ENCODE measurements at places on chromosomes 12 and 14. TPM values are rescaled to one million over a fixed set of nuclear protein-coding genes. Genes with fewer than 3 reads are reported as not detected.

The OTX2 gene
- not detected for total RNA-seq

The TDP1 gene
- total RNA-seq: 56.8 TPM

The TUBA1B gene
- 327 TPM for total RNA-seq

The TRPV4 gene
- total RNA-seq: not detected

The KRT82 gene
- not detected for total RNA-seq

The CARMIL3 gene
- total RNA-seq: 1.4 TPM

The TSPAN8 gene
- total RNA-seq: not detected

The CCDC38 gene
- total RNA-seq: 1.00 TPM

The KRT74 gene
- total RNA-seq: not detected

The SYNDIG1L gene
- total RNA-seq: not detected

The FBXO21 gene
- 55.7 TPM for total RNA-seq

The PPP4R4 gene
- total RNA-seq: not detected

The HOXC12 gene
- not detected for total RNA-seq

The TMEM119 gene
- not detected for total RNA-seq

DNA sequence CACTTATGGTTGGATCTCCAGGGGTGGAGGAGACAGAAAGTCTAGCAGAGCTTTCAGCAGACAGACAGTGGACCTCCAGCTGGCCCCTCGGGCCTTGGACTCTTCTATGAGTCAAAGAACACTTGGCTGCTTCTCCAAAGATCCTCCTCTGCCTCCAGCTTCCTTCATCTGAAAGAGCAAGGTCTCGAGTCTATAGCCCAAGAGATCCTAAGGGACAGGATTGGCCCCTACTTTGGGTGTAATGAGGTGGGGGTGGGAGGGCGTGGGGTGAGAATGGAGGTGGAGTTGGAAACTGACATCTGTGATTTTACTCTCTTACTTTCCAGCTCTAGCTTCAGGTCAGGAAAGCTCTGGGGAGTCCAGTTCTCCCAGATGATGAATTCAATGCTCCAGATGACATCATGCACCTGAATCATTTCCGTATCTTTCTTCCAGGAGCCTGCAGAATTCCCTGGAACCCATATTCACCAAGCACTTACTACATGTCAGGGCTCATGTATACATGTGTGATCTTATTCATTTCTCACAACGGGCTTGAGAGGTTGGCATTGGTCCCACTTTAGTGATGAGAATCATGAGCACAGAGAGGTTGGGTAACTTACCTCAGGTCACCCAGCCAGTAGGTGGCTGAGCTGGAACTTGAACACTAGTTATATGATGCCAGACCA is 10.2 kb upstream of the PGF start:
- peaks cover 17% of the 10 kb centered on the region for H3K4me1 ChIP-seq
- H3K27ac ChIP-seq: no peak overlapping the region
- H3K4me3 ChIP-seq: no peak overlapping the region
- H3K27me3 ChIP-seq: no peaks in the 10 kb centered on the region
- no peak for DNase-seq

- DNase-seq: no peak
- no peak overlapping the region for H3K27ac ChIP-seq
- H3K4me1 ChIP-seq: peaks cover 23% of the 10 kb centered on the region
- H3K4me3 ChIP-seq: no peak overlapping the region
- peaks cover 8% of the 10 kb centered on the region for H3K36me3 ChIP-seq
Measured at GRCh38 chr14:89167705-89168104, 249.3 kb downstream of the FOXN3 start.

- no peaks in the 10 kb centered on the region for H3K36me3 ChIP-seq
- no peak overlapping the region for H3K4me3 ChIP-seq
- H3K4me1 ChIP-seq: no peaks in the 10 kb centered on the region
- DNase-seq: no peak
Measured at GRCh38 chr12:2341871-2342270, 289.1 kb downstream of the CACNA1C start.

- no peak for DNase-seq
- H3K4me1 ChIP-seq: peaks cover 50% of the 10 kb centered on the region
- no peaks in the 10 kb centered on the region for H3K36me3 ChIP-seq
- peak overlapping the region; percentile 72 for H3K27ac ChIP-seq
- H3K27me3 ChIP-seq: no peaks in the 10 kb centered on the region
Measured at GRCh38 chr12:11651785-11652184, 2.3 kb downstream of the ETV6 start.

DNA sequence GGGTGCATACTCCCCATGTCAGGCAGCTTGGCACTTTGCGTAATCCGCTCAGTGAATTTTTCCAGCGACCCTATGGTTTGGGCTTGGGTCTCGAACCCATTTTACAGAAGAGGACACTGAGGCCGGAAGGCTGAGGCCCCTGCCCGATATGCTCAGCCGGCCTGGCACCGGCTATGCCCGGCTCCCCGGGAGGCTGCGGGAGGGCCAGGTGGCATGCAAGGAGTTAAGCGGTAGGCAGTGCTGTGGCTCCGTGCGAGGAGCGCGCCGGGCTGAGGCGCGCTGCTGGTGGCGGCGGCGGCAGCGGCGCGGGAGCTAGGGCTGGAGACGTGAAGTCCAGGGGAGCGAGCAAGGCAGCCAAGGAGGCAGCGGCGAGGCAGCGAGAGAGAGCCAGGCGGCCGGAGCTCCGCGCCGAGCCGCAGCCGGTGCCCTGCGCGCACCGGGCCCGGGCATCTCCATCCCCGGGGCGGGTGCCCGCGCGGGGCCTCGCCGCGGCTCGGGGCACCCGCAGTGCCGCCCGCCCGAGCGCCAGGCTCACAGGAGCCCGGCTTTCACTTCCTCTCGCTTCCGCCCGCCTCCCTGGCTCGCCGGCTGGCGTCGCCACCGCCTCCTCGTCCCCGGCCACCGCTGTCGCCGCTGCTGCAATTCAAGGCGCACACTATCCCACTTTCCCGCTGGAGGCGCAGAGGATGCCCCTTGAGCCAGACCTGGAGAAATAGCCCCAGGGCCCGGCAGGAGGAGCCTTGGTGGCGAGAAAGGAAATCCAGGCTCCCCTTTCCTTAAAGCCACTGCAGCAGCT is at the start of gene WSCD2:
TSS of gene WSCD2 (plus strand) at position 272 of the 796 bp plus-strand sequence. CDS start 66,545 bp downstream, outside the sequence.
- no peaks in the 10 kb centered on the region for H3K27me3 ChIP-seq
- peaks cover 14% of the 10 kb centered on the region for H3K4me1 ChIP-seq
- peak within 1 kb of the TSS; percentile 31 for H3K4me3 ChIP-seq
- peak; percentile 62 for DNase-seq
- H3K27ac ChIP-seq: no peak within 1 kb of the TSS
- no peaks in the 10 kb centered on the region for H3K36me3 ChIP-seq

DNA sequence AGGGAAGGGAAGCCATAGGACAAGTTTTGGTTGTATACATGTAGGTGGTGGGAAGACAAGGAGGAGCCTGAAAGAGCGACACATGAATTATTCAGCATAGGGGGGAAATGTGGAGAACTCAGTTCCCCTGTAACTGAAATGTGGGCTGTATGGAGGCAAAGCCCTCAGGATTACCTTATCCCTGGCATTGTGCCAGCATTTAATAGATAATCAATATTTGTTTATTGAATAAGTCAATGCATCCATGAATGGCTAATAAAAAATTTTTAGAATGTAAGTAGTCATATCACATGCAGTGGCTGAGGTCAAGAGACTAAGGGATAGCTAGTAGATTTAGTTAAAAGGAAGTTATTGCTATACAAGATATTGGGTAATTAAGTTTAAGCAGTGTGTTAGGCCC is 232.4 kb downstream of the SNAPC1 start:
- H3K4me1 ChIP-seq: no peaks in the 10 kb centered on the region
- no peak for DNase-seq
- H3K27me3 ChIP-seq: no peaks in the 10 kb centered on the region
- no peak overlapping the region for H3K27ac ChIP-seq

DNA sequence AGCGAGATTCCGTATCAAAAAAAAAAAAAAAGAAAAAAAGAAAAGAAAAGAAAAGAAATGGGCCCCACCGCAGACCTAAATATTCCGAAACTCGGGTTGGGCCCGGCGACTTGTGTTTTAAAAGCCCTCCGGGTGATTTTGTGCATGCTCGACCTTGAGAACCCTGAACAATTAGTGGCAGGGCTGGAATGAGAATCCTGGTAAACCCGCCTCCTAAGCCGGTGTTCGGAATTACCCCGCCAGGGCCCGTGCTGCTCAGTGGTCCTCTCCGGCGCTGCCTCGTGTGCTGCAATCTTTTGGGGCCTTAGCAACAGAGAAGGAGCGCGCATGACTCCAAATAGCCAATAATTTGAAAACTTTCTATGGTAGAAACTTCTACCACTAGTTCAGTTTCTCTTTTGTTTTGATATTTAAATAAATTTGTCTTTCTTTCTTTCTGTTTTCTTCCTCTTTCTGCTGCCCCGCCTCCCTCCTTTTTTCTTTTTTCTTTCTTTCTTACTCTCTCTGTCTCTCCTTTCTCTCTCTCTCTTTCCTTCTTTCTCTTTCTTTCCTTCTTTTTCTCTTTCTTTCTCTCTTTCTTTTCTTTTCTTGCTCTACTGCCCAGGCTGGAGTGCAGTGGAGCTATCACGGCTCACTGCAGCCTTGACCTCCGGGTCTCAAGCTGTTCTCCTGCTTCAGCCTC is 1.5 kb upstream of the GALNT6 start:
- peak overlapping the region; percentile 87 for H3K27ac ChIP-seq
- peaks cover 69% of the 10 kb centered on the region for H3K4me1 ChIP-seq
- no peaks in the 10 kb centered on the region for H3K36me3 ChIP-seq
- DNase-seq: peak; percentile 81

DNA sequence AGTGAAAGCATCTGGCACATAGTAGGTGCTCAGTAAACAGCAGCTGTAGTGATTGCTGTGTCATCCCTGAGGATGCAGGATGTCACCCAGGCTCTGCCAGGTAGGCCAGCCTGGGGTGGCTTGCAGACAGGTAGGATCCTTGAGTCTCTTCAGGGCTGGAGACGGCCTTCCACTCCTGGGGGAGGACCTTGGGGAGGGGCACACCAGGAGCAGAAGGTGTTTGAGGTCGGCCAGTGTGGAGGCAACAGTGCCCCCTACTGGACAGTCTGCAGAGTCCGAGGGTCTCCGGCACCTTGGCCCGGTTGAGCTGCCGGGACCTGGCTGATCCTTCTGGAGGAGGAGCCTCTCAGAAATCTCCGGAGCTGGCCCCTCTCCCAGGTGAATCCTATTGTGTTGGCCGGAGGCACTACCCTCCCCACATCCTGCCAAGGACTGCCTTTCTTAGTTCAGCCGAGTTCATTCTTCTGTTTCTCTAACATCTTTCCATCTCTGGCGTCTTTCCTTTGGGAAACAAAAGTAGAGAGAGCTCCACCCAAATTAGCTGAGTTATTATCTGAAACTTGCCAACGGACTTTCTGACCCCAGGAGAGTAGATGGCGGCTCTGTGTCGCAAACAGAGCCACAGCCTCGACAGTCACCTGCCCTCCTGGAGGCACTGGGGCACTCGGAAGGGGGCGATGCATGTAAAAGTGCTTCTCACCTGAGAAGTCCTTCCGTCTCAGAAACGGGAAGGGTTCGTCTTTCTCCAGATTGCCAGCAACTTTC is 41.8 kb upstream of the CLMN start:
- no peaks in the 10 kb centered on the region for H3K36me3 ChIP-seq
- peak; percentile 73 for DNase-seq
- no peak overlapping the region for H3K4me3 ChIP-seq
- H3K27ac ChIP-seq: no peak overlapping the region
- H3K4me1 ChIP-seq: peaks cover 14% of the 10 kb centered on the region

GRCh38 chr12:122934722-122935121 is 31.5 kb downstream of the ABCB9 start:
- H3K27me3 ChIP-seq: no peaks in the 10 kb centered on the region
- peaks cover 7% of the 10 kb centered on the region for H3K4me1 ChIP-seq
- H3K27ac ChIP-seq: no peak overlapping the region
- no peak for DNase-seq

GRCh38 chr12:69383074-69383473 is 23.5 kb downstream of the YEATS4 start:
- H3K4me3 ChIP-seq: no peak overlapping the region
- peaks cover 7% of the 10 kb centered on the region for H3K36me3 ChIP-seq
- no peaks in the 10 kb centered on the region for H3K27me3 ChIP-seq
- H3K27ac ChIP-seq: no peak overlapping the region
- no peak for DNase-seq
- H3K4me1 ChIP-seq: no peaks in the 10 kb centered on the region

GRCh38 chr12:96948782-96949181 is 41.7 kb downstream of the NEDD1 start:
- DNase-seq: no peak
- no peak overlapping the region for H3K27ac ChIP-seq
- H3K36me3 ChIP-seq: peaks cover 3% of the 10 kb centered on the region
- no peaks in the 10 kb centered on the region for H3K4me1 ChIP-seq
- no peaks in the 10 kb centered on the region for H3K27me3 ChIP-seq

- H3K36me3 ChIP-seq: peaks cover 75% of the 10 kb centered on the region
- DNase-seq: no peak
- H3K4me1 ChIP-seq: peaks cover 90% of the 10 kb centered on the region
Measured at GRCh38 chr14:92658684-92659083, 89.7 kb downstream of the LGMN start.

GRCh38 chr12:121719926-121720414 is 7.4 kb downstream of the TMEM120B start:
- no peaks in the 10 kb centered on the region for H3K4me1 ChIP-seq
- H3K27ac ChIP-seq: no peak overlapping the region
- no peaks in the 10 kb centered on the region for H3K27me3 ChIP-seq

DNA sequence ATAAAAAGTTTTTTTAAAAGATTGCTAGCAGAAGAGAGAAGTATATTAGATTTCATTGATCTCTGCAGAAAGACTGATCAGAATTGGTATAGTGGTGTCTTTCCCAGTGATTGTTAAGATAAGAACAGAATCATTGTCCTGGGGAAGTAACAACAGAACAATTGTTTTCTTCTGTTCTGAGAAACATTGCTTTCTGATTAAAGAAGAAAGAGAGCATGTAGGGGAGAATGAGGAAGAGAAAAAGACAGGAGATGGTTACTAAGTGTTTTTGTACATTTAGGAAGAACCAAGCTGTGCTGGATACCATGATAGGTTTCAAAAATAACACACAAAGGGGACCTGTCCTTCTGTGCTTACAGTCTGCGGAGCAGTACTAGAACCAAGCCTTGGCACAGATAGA is 5.0 kb downstream of the USP30 start:
- H3K27ac ChIP-seq: no peak overlapping the region
- no peak overlapping the region for H3K4me3 ChIP-seq
- H3K27me3 ChIP-seq: no peaks in the 10 kb centered on the region
- no peak for DNase-seq
- H3K36me3 ChIP-seq: peaks cover 3% of the 10 kb centered on the region
- peaks cover 17% of the 10 kb centered on the region for H3K4me1 ChIP-seq

DNA sequence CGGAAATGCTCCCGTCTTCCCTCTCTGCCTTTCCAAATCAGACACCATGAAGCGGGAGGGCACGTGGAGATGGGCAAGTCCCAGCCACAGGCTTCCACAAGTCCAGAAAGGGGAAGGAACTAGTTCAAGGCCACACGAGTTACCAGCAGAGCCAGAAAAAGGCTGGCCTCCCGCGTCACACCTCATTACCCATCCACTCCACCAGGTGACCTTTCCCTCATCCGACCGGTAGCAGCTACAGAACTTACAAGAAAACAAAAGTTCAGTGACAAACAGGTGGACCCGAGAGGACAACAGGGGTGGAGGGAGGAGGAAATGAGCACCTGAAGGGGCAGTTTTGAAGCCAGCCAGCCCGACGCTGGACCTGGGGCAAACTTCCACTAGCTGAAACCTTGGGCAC is 46.9 kb downstream of the CHGA start:
- no peak overlapping the region for H3K4me3 ChIP-seq
- H3K27ac ChIP-seq: no peak overlapping the region
- no peaks in the 10 kb centered on the region for H3K27me3 ChIP-seq
- no peaks in the 10 kb centered on the region for H3K36me3 ChIP-seq
- no peaks in the 10 kb centered on the region for H3K4me1 ChIP-seq

GRCh38 chr12:56581418-56582145 is 48.5 kb downstream of the BAZ2A start:
- no peaks in the 10 kb centered on the region for H3K36me3 ChIP-seq
- no peaks in the 10 kb centered on the region for H3K4me1 ChIP-seq
- no peaks in the 10 kb centered on the region for H3K27me3 ChIP-seq
- DNase-seq: no peak
- no peak overlapping the region for H3K4me3 ChIP-seq

Data from B cell (primary cell).